ENCODE measurements at places on chromosomes 4 and X.

DNA sequence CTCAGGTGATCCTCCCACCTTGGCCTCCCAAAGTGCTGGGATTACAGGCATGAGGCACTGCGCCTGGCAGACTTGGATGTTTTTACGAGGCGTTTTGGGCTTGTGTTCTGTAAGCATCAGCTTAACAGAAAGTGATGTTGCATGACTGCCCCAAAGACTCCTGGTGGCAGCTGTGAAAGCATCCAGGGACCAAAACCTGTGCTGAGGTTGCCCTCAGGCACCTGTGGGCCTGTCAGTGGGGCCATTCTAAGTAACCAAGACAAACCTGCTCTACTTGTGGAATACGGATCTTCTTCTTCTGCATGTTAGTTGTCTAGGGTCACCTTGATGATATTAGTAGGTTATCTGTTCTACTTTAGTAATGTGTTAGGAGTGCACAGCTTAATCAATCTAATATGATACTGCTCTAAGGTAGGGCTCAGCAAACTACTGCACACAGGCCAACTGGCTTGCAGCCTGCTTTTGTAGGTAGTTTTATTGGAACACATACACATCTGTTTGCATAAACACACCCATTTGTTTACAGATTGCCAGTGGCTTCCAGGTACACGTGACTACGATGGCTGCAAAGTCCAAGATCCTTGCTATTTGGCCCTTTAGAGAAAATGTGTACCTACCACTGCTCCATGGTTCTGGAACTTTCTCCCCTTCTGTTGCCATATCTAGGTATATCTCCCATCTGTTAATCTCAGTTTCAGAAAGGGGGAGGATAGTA lies 136.7 kb downstream of the GPR143 start:
- DNase-seq, result no peak

- DNase-seq, result no peak
Observed at GRCh38 chrX:139762400-139763183, 54.6 kb upstream of the MCF2 start.

GRCh38 chr4:101968364-101968763 lies 177.8 kb downstream of the BANK1 start:
- DNase-seq, result no peak

DNA sequence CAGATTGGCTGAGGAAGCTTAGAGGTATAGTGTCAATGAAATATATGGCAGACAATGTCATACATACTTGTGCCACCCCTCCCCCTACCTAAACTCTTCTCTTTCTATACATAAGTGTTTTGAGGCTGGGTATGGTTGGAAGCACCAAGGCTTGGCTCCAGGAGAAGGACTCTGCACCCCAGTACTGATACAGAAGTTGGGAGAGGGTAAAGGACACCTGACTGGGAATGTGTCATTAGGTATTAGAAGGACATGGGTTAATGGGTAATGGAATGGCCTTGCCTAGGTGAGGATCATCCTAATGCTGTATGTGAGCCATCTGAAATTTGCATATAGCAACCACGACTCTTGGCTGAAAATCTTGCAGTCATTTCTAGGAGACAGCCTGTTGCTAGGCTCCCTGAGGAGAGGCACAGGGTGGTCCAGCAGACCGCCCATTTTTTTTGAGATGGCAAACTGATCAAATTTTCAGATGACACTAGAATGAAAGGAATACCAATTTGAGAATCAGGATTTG lies 26.8 kb upstream of the AP1S2 start:
- no peak for DNase-seq

DNA sequence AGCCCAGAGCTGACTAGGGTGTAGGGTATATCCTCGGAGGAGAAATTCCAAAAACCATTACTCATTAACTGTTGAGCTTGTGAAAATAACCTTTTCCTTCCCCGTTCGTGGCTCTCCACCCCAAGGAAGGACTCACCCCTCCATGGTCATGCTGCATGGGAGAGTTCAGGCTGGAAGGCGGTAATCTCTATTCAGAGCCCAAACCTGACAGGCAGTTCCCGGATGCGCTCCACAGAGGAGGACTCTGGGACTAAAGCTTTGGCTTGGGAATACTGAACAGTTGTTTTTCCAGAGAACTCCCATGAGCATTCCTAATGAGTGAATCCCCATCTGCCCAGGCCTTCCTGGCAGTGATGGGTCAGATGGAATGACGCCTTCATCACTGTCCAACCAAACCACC lies 125.4 kb downstream of the BCOR start:
- DNase-seq, result peak; percentile 65

DNA sequence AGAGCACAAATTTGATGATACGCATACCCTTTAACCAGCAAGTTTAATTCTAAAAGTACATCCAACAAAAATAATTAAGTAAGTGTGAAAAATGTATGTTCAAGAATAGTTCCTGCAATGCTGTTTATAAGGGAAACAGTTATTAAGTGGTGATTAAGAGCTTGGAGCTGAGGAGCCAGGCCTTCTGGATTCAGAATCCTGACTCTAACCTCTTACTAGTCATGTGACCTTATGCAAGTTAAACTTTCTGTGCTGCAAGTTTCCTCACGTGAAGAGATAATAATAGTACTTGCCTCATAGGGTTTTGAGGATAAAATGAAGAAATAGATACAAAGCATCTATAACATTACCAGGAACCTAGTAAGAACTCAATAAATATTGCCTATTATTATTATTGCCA lies 77.7 kb downstream of the FAM13A start:
- DNase-seq, result no peak

DNA sequence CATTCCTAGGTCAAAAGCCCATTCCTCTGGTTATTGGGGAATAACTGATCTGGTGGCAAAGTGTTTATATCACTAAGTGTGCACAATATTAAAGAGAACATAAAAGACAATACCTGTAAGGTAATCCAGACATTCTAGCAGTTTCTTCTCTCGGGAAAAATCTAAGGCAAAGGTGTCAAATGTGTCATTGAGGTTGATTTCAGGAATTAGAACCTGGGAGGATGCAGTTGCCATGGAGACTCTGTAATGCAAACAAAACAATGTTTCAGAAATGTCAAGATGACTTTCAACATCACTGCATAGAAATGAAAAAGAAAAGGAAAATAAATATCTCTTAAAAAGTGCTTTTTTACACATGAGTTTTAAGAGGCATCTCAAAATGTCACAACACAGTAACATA lies 145.9 kb downstream of the MID1 start:
- no peak for DNase-seq

All from RPMI7951 (cell line).